ENCODE measurements at places on chromosomes 4 and X.
A peak's percentile ranks its signal among the peaks of the same experiment; 100 is the strongest.

- DNase-seq, result peak; percentile 42
Measured at GRCh38 chrX:49884290-49884862, 5.1 kb downstream of the USP27X start.

DNA sequence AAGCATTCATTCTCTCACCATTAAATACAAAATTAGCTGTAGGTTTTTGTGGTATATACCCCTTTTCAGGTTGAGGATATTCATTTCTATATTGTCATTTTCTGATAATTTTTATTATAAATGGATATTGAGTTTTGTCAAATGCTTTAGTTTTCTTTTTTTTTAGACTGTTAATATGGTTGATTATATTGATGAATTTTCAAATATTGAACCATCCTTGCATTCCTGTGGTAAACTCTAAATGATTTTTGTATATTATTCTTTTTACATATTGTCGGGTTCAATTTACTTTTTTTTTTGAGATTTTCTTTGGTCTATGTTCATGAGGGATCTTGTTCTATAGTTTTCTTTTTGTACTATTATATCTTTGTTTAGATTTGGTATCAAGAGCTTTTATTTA, 165.1 kb downstream of the GPAT3 start:
- no peak for DNase-seq

GRCh38 chr4:137572647-137573046, 40.4 kb upstream of the PCDH18 start:
- DNase-seq, result peak; percentile 3

- DNase-seq, result no peak
Measured at GRCh38 chr4:105652286-105652888, 56.1 kb downstream of the INTS12 start.

All from epithelial cell of esophagus (primary cell).